ENCODE measurements at places on chromosomes 5 and 9.

DNA sequence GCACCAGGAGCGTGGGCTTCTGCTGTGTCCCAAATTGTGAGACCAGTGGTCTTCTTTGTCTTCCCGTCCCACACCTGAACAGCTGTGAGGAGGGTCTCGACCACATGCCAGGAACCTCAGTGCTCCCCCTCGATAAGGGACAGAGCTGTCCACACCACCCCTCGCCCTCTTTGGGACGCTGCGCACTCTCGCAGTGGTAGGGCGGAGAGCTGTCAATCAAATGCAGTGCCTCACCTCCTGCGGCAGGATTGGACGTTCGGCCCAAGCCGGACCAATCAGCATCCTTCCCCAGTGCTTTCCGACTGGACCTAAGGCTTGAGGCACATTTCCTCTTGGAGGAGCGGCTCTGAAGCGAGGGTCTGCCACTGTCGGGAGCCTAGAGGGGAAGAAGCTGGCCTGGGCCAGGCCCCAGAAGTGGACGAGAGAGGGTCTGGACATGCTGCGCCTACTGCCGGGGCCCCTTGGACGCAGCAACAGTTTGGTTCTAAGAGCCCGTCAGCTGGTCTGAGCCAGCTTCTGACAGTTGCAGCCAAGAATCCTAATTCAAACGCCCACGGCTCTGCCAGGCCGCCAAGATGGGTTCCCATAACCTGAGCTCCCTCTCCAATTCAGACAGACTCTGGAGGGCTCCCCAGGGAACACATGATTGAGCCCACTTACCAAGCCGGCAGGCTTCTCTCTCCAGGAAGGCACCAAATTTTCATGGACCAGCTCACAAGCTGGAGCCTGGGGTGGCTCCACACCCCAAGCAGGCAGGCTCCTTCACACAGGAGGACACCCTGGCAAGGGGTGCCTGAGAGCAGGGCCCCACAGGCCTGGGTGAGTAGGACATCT is 28.1 kb upstream of the ADAMTS2 start:
- DNase-seq, result no peak

- no peak for DNase-seq
Observed at GRCh38 chr5:140270008-140270407, 32.9 kb downstream of the PFDN1 start.

- no peak for DNase-seq
Observed at GRCh38 chr9:18699764-18700163, 225.8 kb downstream of the ADAMTSL1 start.

DNA sequence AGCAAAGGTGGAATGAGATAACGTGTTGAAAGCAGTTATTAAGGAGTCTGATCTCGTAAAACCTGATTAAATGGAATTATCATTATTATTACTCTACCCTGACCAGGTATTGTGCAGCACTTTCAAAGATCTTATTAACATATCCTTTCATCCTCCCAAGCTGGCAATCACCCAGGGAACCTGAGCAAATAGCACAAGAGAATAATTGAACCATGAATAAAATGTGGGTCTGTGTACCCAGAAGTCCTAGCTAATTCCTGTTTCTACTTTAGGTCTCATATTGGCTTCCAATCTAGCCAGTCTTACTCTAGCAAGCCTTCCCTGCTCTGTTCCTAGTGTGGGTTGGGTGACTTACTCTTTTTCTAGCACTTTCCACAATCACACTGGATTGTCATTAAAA is 162.2 kb upstream of the STK32A start:
- no peak for DNase-seq

DNA sequence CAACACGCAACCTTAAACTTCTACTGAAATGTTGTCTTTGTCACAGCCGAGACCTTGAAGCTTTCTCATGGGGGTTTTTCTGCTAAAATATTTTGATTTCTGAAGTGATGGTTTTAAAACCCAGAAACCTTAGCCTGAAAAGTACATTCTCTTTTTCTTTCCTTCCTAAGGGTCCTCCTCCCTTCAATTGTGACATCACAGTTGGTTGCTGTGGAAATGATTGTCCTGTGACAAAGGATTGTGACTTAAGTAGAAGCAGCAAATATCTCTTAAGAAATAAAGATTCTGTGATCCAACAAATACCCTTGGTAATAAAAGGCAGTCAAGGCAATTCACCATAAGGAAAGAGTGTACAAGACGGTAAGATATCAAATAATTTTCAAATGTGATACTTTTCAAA is 125.2 kb downstream of the SEMA6A start:
- DNase-seq, result no peak

GRCh38 chr9:130235558-130236435 is 29.8 kb upstream of the HMCN2 start:
- peak; percentile 78 for DNase-seq

DNA sequence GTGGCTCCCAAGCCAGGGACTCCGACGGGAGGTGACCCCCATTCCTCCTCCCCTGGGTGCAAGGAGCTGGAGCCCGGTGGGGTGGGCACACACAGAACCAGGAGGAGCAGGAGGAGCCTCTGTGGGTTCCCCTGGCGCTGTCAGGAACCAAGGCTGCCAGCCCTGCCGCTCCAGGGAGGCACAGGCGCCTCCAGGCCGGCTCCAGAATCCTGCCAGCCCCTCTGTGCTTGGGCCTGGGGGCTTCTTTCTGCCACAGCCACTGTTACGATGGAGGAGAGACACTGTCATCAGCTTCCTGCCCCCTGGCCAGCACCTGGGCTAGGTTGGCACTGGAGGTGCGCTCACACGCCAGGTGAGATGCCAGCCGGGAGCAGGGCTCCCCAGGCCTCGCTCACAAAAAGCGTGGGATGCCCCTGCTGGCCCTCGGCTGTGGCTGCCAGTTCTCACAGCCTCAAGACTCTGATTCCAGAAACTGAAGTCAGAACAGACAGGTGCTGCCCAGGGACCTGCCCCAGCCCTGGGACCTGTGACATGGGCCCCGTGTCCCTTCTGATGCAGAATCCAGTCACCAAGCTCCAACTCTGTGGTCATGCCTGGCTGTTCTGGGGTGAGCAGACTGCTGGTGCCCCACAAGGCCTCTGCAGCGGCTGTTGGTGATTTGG is 37.4 kb upstream of the UBAC1 start:
- no peak for DNase-seq

- DNase-seq, result no peak
Observed at GRCh38 chr5:179313849-179314521, 31.3 kb downstream of the ADAMTS2 start.

DNA sequence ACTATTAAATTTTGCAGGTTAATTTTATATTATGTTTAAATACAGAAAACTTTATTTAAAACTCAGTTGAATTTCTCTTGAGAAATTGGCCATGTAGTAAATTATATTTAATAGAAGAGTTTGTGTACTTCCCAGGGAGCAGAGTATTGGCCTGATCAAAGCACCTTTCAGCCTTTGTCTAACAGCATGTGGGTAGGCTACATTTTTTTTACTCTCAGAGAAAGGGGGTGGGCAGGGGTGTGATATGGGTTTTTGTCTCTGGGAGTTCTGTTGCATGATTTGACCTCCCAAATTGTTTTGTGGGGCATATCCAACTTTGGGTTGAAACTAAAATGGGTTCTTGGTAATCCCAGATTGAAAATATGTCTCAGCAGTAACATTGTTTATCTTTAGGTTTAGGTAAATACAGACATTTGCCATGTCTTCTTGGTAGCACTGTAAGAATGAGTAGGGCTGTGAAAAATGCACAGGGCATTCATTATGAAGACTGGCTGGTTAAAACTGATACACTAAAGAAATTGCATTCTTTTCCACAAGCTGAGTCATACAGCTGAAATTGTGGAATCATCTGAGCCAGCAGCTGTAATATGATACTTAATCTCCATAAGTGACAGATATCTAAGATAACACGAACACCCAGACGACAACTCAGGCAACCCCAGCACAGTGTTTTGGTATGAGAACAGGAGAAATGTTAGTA is 75.4 kb upstream of the CDKN2B start:
- no peak for DNase-seq

DNA sequence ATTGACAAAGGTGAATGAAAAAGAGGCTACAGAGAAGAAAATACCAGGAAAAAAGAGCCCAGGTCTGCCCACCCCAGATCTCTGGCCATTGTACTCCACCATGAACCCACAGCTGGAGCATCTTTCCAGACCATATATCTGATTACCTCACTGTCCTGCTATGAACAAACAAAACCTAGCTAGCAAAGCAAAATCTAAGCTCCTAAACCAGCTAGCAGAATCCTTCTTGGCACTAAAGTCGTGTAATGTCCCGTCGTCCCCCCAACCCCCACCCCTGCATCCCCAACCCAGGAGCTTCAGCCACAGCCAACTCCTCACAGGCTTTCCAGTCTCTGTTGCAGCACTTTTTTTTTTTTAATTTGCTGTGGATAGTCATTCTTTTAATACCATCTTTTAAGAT is 2.5 kb downstream of the C1QTNF3 start:
- DNase-seq, result no peak
